Effector memory CD4-positive, alpha-beta T cell (primary cell): ENCODE measurements at places on chromosomes 1 and 21.

GRCh38 chr1:158932171-158932570 is 819 bp downstream of the PYHIN1 start:
- peak overlapping the region; percentile 55 for H3K4me3 ChIP-seq
- no peak for DNase-seq
- H3K36me3 ChIP-seq, result peaks cover 3% of the 10 kb centered on the region
- no peaks in the 10 kb centered on the region for H3K27me3 ChIP-seq
- peaks cover 4% of the 10 kb centered on the region for H3K4me1 ChIP-seq

- H3K27me3 ChIP-seq, result no peaks in the 10 kb centered on the region
- no peaks in the 10 kb centered on the region for H3K36me3 ChIP-seq
- no peak for DNase-seq
- H3K4me1 ChIP-seq, result peaks cover 5% of the 10 kb centered on the region
These were observed 55.6 kb downstream of the ZNF281 start for GRCh38 chr1:200354243-200354642.

DNA sequence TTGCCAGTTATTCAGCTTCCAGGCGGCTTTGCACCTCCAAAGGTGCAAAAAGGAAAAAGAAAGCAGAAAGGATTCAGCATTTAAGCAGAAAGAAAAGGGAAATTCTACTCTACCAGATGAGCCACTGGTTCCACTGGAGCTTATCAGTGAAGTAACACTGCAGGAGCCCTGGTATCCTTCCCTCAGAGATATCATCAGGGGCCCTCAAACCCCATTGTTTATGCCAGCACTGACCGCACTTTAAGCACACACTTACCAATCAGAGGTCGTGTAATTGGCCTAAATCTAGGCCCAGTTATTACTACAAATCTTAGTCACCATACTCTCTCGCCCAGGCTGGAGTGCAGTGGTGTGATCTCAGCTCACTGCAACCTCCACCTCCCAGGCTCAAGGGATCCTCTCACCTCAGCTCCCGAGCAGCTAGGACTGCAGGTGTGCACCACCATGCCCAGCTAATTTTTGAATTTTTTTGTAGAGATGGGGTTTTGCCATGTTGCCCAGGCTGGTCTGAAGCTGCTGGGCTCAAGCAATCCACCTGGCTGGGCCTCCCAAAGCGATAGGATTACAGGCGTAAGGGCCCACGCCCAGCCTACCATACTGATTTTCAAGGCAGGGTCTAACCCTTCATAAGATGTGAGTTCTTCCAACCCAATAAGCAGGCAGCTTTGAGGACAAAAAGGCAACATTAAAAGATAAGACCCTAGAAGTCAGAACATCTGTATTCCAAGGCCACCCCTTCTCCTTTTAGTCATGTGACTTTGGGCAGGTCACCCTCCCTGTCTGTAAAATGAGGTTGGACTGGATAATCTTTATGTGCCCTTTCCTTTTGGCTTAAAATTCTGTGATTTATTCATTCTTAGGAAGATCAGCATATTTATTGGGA is 125.3 kb downstream of the SYT2 start:
- no peak overlapping the region for H3K27ac ChIP-seq
- H3K4me1 ChIP-seq, result no peaks in the 10 kb centered on the region
- H3K36me3 ChIP-seq, result peaks cover 3% of the 10 kb centered on the region

DNA sequence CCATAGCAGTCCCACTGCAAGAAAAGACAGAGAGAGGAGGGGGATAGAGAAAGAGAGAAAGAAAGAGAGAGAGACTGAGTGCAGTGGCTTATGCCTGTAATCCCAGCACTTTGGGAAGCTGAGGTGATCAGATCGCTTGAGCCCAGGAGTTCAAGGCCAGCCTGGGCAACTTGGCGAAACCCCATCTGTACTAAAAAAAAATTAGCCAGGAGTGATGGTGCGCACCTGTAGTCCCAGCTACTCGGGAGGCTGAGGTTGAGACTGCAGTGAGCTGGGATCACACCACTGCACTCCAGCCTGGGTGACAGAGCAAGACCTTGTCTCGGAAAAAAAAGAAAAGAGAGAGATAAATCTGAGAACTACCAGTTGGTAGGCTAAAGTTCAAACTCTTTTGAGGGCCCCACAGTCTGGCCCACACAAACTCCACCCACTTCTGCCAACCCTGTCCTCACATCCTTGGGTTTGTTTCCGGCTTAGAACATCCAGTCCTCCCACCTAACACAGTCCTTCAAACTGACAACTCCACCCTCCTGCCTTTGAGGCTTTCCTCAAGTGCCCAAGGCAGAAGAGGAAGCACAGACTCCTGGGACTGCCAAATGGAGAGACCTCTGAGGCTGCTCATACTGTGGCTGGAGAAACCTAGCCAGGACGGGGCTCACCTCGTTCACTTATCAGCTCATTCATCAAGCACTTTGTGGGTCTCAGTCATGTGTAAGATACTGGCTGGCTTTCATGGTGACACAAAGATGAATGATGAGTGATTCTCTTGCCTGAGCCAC is 20.1 kb downstream of the TFAP2E start:
- H3K27me3 ChIP-seq, result no peaks in the 10 kb centered on the region
- H3K27ac ChIP-seq, result no peak overlapping the region
- DNase-seq, result no peak
- no peaks in the 10 kb centered on the region for H3K36me3 ChIP-seq
- no peak overlapping the region for H3K4me3 ChIP-seq
